SK-MEL-5 (cell line): ENCODE measurements at places on chromosomes 2 and 18. TPM values are rescaled to one million over a fixed set of nuclear protein-coding genes. Genes with fewer than 3 reads are reported as not detected.

The SCN7A gene
- total RNA-seq, result not detected in 2 replicates

The CPLX4 gene
- not detected in 2 replicates for total RNA-seq

The FEV gene
- total RNA-seq, result not detected in 2 replicates

The CNRIP1 gene
- 28.4 and 34.9 TPM in 2 replicates for total RNA-seq

The POMC gene
- total RNA-seq, result not detected in 2 replicates

The ORC4 gene
- 54.8 and 69.1 TPM in 2 replicates for total RNA-seq

The SLC4A3 gene
- total RNA-seq, result 2.9 and 4.0 TPM in 2 replicates

The C2orf92 gene
- 0.19 and 0.21 TPM in 2 replicates for total RNA-seq

The MALL gene
- not detected in 2 replicates for total RNA-seq

The TUBA3E gene
- not detected in 2 replicates for total RNA-seq

The POTEI gene
- not detected in 2 replicates for total RNA-seq

The CCDC178 gene
- 0.13 TPM in 1 of 2 replicates, not detected in the other for total RNA-seq

The SERPINB3 gene
- not detected in 2 replicates for total RNA-seq

The ALPP gene
- not detected in 2 replicates for total RNA-seq

The AQP12A gene
- total RNA-seq, result not detected in 2 replicates

The AOX1 gene
- 0.29 and 0.61 TPM in 2 replicates for total RNA-seq

The RPRM gene
- total RNA-seq, result not detected in 2 replicates

The C2orf66 gene
- not detected in 2 replicates for total RNA-seq

The SPEG gene
- 1.9 and 2.3 TPM in 2 replicates for total RNA-seq

The ABCB11 gene
- total RNA-seq, result 0.03 TPM in 1 of 2 replicates, not detected in the other

The CRIM1 gene
- 0.90 and 1.0 TPM in 2 replicates for total RNA-seq

The ABCG5 gene
- total RNA-seq, result 0.08 and 0.11 TPM in 2 replicates

The HRH4 gene
- not detected in 2 replicates for total RNA-seq

The CHST9 gene
- total RNA-seq, result not detected in 2 replicates

The HNMT gene
- total RNA-seq, result 43.3 and 55.4 TPM in 2 replicates

The RAB17 gene
- total RNA-seq, result 82.8 and 92.0 TPM in 2 replicates

The PPP1R1C gene
- 0.67 and 2.0 TPM in 2 replicates for total RNA-seq

The UGT1A3 gene
- not detected in 2 replicates for total RNA-seq

The ZBTB7C gene
- total RNA-seq, result 0.16 TPM in 1 of 2 replicates, not detected in the other
